ENCODE measurements at places on chromosomes 1 and 21. TPM values are rescaled to one million over a fixed set of nuclear protein-coding genes. Genes with fewer than 3 reads are reported as not detected.

DNA sequence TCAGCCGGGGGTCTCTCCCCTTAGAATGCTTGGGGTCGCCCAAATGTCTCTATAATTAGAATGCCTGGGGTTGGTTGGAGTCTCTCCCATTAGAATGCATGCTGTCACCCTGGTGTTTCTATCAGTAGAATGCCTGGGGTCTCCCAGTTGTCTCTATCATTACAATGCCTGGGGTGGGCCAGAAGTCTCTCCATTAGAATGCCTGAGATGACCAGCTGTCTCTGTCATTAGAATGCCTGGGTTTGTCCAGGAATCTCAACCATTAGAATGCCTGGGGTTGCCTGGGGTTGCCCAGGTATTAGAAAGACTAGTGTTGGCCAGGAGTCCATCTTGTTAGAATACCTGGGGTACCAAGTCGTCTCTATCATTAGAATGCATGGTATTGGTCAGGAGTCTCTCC is 51.6 kb downstream of the RNF187 start:
- no peak for DNase-seq

- no peak for DNase-seq
Observed at GRCh38 chr1:12006167-12006921, 13.0 kb upstream of the MIIP start.

DNA sequence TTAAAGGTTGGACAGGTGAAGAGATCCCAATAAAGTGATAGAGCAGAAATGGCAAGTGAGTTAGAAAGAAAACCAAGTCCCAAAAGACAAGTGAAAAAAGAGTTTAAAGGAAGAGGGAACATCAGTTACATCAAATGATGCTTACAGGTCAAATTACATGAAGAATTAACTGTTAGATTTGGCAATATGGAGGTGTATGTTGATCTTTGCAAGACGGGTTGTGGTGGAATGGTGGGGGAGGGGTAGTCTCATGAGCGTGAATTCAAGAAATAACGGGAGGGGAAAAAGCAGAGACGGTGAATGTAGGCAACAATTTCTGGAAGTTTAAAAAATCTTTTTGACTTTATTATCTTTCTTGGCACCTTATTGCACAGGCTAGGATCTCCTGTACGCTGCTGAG is 76.6 kb downstream of the NTPCR start:
- no peak for DNase-seq

- no peak for DNase-seq
Observed at GRCh38 chr1:17212009-17212408, 7.1 kb downstream of the PADI1 start.

GRCh38 chr1:65773391-65774123 is 19.1 kb upstream of the PDE4B start:
- DNase-seq: no peak

DNA sequence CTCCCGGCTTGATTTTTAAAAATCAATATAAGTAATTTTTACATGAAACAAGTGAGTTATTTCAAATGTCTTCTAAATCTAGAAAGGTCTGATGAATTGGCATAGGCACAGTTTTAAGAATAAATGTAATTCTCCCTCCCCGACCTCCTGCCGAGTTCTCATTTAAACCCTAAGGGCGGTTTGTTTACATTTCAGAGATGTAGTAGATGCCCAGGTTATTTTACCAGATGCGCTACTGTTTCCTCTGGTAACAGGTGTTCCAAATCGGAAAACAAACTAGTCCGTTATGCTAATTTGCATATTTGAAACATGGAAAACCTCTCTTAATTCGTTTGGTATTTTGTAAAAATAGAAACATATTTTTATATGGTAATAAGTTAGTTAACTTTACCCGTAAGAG is 53.8 kb upstream of the CFAP126 start:
- DNase-seq: no peak

DNA sequence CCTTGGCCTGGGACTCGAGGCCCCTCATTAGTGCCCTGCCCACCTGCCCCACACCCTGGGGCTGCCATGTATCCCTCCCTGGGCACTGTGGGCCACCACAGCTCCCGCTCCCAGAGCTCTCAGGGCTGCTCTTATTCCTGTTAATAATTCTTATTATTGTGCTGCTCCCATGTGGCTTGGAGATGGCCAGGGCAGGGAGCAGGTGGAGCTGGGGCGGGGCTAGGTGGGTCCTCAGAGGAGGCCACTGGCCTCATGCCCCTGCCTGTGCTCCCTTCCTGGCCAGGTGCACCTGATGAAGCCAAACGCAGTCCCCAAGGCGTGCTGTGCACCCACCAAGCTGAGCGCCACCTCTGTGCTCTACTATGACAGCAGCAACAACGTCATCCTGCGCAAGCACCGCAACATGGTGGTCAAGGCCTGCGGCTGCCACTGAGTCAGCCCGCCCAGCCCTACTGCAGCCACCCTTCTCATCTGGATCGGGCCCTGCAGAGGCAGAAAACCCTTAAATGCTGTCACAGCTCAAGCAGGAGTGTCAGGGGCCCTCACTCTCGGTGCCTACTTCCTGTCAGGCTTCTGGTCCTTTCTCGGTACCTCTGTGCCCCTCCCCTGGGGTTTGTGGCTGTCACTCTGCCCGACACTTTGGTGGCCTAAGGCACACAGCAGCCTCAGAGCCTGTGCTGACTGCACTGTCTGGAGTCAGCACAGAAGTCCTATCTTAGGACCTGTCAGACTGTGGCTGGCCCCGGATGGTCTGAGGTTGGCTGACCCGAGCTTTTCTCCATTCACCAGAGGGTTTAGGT is 34.1 kb downstream of the BMP8A start:
- no peak for DNase-seq

- DNase-seq: peak; percentile 92
Observed at GRCh38 chr1:26784023-26784871, 3.5 kb upstream of the PIGV start.

DNA sequence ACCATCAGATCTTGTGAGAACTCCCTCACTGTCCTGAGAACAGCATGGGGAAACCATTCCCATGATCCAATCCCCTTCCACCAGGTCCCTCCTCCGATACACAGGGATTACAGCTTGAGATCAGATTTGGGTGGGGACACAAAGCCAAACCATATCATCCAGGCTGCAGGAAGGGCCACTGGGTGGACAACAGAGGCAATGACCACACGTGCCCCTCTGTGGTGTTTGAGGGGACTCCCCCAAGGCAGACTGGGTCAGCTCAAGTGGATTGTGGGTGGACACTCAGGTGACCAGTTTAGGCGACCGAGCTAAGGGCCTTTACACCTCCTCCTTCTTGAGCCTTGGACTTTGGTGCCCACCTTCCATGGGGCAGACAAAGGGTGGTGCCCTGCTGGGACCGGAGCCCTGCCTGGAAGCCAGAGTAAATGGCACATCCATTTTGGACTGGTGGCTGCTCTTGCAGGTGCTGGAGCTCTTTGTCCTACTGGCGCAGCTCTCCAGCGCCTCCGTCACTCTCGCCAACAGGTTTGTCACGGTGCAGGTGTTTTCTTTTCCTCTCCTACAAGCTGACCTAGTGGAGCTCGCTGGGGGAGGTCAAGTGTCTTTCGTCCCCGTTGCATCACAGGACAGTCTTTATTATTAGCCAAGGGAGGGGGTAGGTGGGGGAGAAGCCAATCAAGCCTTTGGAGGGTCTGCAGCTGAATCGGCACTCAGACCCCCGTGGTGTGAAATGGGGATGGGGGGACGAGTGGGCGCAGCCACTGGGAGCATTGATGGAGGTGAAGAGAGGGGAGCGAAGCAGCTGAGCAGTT is 37.6 kb downstream of the CRYAA start:
- DNase-seq: no peak

DNA sequence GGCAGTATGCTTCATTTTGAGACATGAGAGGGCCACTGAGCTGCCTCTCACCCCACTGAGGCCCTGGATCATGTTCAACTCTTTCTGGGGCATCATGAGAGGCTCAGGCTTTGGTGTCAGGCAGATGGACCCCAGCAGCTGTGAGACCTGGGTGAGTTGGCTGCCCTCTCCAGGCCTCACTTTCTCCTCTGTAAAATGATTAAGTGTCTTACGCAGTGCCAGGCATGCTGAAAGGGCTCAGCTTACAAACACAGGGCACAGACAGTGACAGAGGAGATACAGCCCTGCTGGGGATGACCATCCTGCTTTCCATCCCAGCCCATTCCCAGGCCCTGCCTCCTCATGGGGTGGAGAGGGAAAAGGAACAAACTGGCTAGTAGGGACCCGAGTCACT is 387.4 kb downstream of the MATN1 start:
- no peak for DNase-seq

The C1QB gene
- total RNA-seq: not detected

All from fibroblast of villous mesenchyme (primary cell).